ENCODE measurements at places on chromosomes 4 and X.

- no peak for DNase-seq
These were observed 465 bp downstream of the HNRNPH2 start for GRCh38 chrX:101408532-101408841.

GRCh38 chr4:8779490-8779932 lies 92.1 kb downstream of the HMX1 start:
- DNase-seq, result no peak

GRCh38 chrX:129842510-129843208 lies 1.0 kb downstream of the ZDHHC9 start:
- peak; percentile 11 for DNase-seq

DNA sequence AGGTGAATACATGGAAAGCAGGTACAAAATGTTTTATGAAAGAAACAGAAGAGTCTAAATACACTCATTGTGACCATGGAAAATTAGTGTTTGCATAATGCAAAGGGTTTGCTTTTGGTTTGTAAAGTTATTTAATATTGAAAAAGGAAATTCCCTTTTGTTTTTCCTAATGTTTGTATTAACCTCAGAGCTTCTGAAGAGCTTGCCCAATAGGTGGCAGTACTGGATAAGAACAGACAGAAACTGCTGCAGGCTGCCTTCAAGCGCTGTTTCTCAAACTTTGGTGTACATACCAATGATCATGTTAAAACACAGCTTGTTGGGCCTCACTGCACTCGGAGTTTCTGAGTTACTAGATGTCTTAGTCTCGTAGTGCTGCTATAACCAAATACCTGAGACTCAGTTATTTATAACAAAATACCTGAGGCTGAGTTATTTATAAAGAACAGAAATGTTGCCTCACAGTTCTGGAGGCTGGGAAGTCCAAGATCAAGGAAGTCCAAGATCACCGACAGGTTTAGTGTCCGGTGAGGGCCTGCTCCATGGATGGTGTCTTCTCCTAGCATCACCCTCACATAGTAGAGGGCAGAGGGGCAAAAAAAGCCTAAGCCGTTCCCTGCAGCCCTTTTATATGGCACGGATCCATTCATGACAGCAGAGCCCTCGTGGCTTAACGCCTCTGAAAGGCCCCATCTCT lies 54.2 kb downstream of the SUPT20HL2 start:
- DNase-seq, result peak; percentile 49

DNA sequence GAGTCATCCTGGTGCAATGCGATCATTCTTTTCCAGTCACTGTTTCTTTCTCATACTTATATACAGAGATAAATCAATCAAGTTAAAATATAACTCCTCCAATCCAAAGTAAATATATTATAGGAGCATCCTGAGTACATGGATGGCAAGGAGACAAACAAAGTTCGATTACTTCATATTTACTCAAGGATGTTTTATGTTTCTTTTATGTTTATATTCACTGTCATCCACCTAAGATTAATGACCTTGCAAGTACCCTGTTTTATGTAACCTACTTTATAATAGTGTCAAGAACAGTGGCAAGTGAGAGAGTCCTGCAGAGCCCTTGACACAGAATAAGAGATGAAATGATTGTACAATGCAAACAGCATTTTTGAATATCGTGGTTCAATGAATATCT lies at the start of gene UGT2B11:
TSS of gene UGT2B11 (minus strand) at position 33 of the 400 bp plus-strand sequence. CDS start at position 7, 26 bp downstream.
- DNase-seq, result no peak

- no peak for DNase-seq
These were observed 24.2 kb downstream of the CNKSR2 start for GRCh38 chrX:21398426-21398825.

DNA sequence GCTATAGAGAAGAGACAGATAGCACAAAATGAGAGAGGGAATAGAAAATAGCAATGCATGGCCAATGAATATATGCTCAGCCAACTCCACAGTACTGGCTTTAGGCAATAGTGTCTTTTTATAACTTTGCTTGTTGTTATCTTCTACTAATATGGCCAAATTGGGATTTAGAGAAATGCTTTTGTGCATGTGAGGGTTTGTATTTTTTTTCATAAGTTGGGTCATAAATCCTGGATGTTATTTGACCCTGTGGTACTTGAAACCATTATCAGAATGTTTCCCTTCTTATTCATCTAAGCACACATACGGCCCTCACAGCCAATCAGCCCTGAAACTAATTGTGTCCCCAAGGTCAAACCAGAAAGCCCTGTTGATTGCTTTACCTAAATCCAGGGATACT lies 35.2 kb upstream of the LPAR4 start:
- DNase-seq, result no peak
